ENCODE measurements at places on chromosomes 1 and 21. TPM values are rescaled to one million over a fixed set of nuclear protein-coding genes. Genes with fewer than 3 reads are reported as not detected.

- no peak for DNase-seq
Observed at GRCh38 chr1:165216254-165216653, 140.3 kb downstream of the LMX1A start.

Gene TRIM58
- total RNA-seq, result 0.66 TPM

Gene IL22RA1
- 11.6 TPM for total RNA-seq

- DNase-seq, result no peak
Observed at GRCh38 chr1:94551449-94551848, 9.9 kb upstream of the F3 start.

GRCh38 chr1:46219551-46220520 lies 16.7 kb downstream of the LURAP1 start:
- no peak for DNase-seq

Gene C2CD4D
- total RNA-seq, result 1.2 TPM

- no peak for DNase-seq
Observed at GRCh38 chr1:97926017-97926708, 5.3 kb upstream of the DPYD start.

DNA sequence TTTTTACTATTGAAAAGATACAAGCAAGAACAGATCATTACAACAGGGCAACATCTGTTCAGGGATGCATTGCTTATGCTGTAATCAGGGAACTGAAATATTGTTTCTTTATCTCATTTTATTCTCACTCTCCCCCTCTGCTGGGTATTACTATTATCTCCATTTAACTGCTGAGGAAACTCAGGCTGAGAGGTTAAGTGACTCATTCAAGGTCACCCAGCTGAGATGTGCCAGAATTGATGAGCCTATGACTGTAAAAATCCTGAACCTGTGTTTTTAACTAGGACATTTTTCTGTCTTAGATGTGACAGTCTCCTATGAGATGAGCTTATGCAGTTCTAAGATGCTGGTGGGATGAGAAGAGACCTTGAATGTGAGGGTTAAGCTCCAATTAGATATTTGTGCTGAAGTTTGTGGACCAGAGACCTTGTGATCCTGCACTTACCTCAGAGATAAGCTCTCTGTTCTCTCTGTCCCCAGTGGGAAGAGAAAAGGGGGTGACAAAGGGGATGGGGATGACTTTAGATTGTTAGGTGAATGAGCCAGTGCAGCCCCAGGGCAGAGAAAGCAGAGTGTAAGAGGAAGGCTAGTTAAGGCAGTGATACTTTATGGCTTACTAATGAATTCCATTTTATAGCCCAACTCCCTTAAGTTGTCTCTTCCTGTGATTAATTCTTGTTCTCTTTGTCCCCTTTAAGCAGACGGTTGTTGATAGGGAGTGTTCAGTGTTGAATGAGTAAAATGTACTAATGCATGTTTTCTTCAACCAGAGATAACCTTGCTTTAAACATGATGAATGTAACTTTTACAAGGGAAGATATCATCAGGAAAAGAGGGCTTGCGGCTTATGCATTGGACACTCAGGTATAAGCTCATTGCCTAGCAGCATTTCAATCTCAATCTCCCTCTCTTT lies 111.4 kb downstream of the HLX start:
- DNase-seq, result no peak

Gene CASQ1
- 0.37 TPM for total RNA-seq

Gene PRR9
- total RNA-seq, result not detected

Gene ACOT7
- 21.4 TPM for total RNA-seq

DNA sequence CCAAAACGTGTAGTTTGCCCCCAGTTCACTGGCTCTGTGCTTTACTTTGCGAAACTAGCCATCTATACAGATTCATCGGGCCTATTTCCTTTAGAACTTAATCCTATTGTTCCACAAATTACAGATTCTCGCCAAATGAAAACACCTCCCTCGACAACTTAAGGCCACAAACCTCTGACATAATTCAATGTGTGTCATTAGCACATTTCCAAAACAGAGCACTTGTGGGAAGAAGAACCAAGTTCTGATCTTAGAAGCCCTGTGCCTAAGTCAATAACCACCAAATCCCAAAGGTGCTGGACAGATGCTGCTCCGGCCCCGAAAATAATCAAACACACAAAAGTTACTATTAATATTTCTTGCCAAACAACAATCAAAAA lies 93.9 kb downstream of the SLC45A1 start:
- no peak for DNase-seq

DNA sequence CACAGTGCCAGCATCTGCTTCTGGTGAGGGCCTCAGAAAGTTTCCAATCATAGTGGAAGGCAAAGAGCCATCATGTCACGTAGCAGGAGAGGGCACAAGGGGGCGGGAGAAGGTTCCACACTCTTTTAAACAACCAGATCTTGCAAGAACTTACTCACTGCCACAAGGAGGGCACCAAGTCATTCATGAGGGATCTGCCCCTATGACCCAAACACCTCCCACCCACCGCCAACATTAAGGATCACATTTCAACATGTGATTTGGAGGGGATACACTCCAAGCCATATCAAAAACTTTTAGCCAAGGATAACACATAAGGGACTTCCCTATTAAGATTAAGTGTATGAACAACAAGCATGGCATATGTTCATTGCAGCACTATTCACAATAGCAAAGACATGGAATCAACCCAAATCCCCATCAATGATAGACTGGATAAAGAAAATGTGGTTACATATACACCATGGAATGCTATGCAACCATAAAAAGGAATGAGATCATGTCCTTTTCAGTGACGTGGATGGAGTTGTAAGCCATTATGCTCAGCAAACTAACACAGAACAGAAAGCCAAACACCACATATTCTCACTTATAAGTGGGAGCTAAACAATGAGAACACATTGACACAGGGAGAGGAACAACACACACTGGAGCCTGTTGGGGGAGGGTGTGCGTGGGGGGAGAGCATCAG lies 19.9 kb upstream of the SLC35F3 start:
- no peak for DNase-seq

DNA sequence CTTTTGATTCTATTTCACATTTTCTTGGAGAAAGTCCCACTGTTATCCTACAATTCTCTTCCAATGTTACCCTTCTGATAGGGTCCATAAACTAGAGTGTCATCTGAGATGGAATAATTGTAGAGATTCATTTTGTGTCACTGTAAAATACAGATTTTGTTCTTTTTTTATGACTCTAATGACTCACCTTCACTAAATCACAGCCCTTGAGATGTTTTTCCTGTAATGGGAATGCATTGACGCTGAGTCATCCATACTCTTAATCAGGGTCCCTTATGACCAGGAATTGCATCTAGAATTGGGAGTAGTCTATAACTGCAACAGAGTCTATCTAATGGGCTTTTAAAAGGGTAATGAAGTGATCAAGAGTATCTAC lies 315.5 kb downstream of the TGFB2 start:
- DNase-seq, result no peak

- no peak for DNase-seq
Observed at GRCh38 chr21:36048357-36048756, 12.0 kb downstream of the SETD4 start.

Gene ASPM
- 1.3 TPM for total RNA-seq

GRCh38 chr1:220182111-220182510 lies 88.2 kb downstream of the IARS2 start:
- DNase-seq, result no peak

GRCh38 chr21:33370305-33370704 lies 32.9 kb upstream of the IFNGR2 start:
- DNase-seq, result no peak

GRCh38 chr21:34807146-34807880 lies 138.5 kb downstream of the CLIC6 start:
- DNase-seq, result no peak

Gene PTGS2
- total RNA-seq, result 10.0 TPM

Gene SERTAD4
- total RNA-seq, result 2.6 TPM

DNA sequence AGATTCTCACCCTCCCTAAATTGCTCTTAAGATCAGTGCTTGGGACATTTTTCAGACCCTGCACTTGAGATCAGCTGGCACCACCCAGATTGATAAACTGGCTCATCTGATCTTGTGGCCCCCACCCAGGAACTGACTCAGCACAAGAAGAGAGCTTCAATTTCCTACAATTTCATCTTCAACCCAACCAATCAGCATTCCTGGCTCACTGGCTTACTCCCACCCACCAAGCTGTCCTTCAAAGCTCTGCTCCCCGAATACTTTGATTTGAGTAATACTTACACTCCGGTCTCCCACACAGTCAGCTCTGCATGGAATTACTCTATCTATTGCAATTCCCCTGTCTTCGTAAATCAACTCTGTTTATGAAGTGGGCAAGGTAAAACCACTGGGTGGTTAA lies 461.9 kb upstream of the RGS18 start:
- no peak for DNase-seq

DNA sequence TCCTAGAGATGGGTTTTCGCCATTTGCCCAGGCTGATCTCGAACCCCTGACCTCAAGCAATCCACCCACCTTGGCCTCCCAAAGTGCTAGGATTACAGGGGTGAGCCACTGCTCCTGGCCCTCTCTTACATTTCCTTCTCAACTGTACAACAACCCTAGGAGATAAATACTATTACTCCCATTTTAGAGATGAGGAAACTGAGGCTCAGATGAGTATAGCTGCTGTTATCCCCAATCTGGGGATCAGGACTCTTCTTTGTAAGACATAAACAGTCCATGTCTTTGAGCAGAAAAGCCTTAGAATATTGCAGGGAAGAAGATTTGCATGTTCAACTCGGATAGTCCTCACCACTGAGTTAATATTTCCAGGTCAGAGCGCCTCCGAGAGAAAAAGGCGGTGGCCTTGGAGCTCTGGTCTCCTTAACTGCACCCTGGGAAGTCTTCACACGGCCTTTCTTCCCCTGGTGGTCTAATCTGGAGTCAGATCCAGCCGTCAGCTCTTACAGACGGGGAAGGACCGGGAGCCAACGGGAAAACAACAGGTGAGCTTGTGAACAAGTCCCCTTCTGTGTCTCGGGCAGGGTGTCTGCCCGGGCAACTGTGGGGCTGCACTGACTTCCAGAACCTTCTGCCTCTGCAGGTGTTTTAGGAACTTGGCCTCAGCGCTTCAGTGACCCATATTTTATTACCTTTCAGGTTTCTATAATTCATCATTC lies 5.9 kb upstream of the OLIG1 start:
- no peak for DNase-seq

DNA sequence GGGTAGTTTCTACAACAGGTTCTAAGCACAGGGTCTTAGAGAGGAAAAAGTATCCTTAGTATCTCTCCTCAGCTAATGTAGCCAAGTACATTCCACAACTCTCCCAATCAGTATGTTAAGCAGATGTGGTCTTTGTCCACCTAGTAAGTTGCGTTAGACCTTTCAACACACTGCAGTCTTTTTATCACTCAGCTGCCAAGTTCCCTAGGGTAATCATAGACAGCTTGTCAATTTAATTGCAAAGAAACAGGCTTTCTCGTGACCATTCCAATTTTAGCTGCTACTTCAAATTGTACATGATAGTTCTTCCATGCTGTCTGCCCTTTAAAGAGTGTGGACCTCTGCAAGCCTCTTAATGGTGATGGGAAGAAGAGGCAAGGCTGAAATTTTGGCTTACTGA lies 211.8 kb upstream of the PKN2 start:
- DNase-seq, result no peak

- no peak for DNase-seq
Observed at GRCh38 chr1:109631513-109632505, 12.2 kb downstream of the AMPD2 start.

Gene SPRR5
- total RNA-seq, result not detected

DNA sequence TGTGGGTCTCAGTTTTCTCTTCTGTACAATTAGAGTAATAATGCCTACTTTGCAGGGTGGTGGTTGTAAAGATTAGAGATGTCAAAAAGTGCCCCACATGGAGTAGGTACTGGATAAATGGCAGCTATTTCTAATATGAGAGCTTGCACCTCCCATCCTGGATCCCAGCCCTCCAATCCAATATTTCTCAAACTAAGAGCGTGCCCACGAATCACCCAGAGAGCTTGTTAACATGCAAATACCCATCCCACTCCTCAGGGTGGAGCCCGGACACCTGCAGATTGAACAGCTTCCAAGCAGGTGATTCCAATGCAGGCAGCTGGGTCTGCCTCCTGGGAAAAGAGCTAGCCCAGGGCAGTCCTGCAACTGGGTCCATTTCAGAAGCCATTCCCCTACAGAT lies 33.0 kb downstream of the LRRN2 start:
- no peak for DNase-seq

DNA sequence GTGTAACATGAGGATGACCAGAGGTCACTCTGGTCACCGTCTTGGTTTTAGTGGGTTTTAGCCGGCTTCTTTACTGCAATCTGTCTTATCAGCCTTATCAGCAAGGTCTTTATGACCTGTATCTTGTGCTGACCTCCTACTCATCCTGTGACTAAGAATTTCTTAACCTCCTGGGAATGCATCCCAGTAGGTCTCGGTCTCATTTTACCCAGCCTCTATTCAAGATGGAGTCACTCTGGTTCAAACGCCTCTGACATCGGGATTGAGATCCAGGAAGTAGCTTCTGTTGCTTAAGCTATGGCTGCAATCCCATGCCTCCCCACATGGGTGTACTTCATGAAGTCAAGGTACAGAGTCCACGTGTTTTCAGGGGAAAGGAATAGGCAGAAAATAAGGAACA lies 19.9 kb downstream of the FMN2 start:
- DNase-seq, result no peak

Gene DCST1
- total RNA-seq, result not detected

- DNase-seq, result peak; percentile 73
Observed at GRCh38 chr1:109739738-109740614, 862 bp downstream of the GSTM3 start.

DNA sequence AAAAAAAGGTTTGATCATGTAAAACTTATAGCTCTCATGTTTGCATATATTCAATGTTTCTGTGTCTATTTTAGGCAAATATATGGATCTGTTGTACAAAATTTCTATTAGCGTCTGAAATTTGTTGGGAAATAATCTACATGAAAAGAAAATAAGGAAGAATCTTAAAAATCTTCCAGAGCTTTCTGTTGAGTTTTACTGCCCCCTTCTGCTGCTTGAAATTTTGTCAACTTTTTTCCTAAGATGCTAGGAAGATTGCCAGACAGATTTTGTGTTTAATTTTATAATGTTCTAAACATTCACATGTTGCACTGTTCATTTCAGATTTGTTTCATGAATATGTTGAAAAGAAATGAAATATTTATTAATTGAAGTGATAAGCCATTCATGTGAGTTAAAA lies 2.5 kb upstream of the PTGS2 start:
- DNase-seq, result no peak

Data from mucosa of gallbladder (tissue), 1 donor.